ENCODE measurements at places on chromosomes 1 and 21.

DNA sequence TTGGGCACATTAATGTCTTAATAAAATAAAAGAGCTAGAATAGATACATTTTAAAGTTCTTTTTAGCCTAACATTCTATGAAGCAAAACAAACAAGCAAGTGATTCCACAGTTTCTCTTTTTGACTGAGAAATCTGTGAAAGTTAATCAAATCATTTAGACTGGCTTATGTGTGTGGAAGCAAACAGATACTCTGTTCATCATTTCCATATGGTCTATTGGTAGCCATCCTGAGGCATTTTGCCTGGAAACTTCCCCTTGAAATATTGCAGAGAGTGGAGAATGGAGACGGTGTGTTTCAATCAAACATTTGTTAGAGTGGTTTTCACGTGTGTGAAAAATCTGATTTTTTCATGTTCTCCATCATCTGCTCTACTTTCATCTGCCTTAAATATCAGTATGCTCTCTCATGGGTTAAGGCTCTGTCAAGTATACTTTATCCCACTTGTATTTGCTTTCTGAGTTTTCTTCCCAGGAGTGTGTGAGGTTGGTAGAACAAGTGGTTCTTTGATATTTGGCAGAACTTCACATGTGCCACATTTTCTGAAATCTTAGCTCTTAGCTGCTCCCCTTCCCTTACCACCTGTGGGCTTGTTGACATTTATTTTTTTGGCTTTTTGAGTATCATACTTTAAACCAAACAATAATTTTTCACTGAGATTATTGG lies 139.1 kb upstream of the PTGFR start:
- DNase-seq = no peak

DNA sequence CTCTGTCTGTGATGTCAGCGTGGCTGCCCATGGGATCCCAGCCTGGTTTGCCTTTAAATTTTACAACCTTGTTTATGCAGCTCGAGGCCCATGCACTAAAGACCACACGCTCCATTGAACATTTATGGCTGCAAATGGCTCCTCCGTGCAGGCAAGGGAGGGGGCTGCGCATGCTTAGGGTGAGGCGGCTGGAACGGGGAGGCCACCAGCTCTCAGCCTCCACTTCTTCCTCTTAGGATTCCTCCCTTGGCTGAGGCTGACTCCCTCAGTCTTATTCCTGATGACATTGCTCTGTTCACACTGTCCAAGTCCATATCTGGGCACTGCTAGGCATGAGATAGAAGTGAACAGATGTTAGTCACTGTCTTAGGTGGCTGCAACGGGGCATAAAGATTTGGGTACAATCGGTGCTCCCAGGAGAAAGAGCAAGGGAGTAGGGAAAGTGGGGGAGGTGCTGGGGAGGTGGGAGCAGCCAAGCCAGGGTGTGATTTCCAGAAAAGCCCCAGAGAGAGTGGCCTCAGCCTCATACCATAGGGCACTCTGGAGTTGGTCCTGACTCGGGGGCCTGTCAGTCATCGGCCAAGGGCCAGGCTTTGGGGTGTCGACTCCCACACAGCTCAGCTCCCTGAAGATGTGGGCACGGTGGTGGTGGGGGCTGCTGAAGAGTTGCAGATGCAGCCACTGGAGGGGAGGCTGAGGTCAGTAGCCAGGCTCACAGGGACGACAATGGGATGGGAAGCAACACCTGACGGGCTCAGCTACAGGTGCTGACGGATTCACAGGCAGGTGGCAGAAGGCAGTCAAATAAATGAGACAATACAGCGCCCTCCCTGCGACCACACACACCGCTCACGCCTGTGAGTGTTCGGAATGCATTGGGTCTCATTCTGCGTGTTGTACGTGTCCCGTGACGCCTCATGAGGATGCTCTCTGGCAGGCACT lies 37.3 kb upstream of the ACTL8 start:
- DNase-seq = no peak

DNA sequence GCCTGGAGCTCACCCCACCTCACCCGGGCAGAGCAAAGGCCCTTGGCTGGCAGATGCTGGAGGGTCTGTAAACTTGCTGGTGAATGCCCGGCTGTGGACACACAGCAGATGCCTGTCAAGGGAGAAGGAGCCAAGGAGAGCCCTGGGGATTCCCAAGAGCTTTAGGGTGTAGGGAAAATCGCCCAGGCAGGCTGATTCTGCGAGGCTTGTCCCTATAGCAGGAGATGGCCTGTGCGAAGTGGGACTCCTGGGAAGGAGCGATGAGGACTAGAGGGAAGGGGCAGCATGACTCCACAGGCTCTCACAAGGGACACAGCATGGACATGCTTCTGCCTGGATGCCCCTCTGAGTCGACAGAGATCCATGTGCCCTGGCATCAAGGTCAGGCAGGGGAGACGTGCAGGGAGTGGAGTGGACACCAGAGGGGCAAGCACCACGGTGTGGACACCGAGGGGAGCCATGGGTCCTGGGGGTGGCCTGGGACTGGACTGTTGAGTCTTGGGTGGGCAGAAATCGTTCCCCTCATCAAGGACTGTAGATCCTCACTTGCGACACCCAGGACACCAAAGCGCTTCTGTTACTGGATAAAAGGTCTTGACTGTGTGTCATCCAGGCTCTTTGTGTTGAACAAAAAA lies 71.4 kb upstream of the ABCG1 start:
- no peak for DNase-seq

- no peak for DNase-seq
These were observed 291.6 kb downstream of the SMYD3 start for GRCh38 chr1:246215510-246215903.

GRCh38 chr1:93702828-93703183 lies 21.2 kb upstream of the BCAR3 start:
- no peak for DNase-seq

- DNase-seq = peak; percentile 32
These were observed 118.9 kb downstream of the PGBD5 start for GRCh38 chr1:230307213-230307612.

DNA sequence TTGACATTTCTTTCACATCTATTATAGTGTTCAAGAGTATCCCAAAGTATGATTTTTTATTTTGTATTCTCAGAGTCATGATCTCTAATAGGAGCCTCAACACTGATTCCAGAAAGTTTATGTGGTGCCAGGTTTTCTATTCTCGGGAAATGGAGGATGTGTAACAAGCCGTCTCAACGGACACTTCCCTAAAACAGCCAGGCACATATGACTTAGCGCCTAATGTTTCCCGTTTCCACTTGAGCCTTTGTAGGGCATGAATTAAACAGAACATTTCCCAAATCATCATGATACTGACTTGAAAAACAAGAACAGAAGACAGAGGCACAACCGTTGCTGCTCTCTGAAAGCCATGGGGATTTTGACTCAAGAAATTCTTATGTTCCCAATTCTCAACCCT lies 8.0 kb downstream of the CYYR1 start:
- no peak for DNase-seq

- DNase-seq = no peak
These were observed 2.4 kb upstream of the CTTNBP2NL start for GRCh38 chr1:112393631-112393974.

Measured in RWPE1 (cell line).